Activated T-helper 9 cell treated with anti-CD3 and anti-CD28 coated beads, Interleukin-2, amount 50 U/mL, for 16 hours (primary cell): ENCODE measurements at places on chromosomes 12 and 14.

- DNase-seq = no peak
These were observed 11.0 kb downstream of the LETMD1 start for GRCh38 chr12:51059086-51059485.

- DNase-seq = no peak
These were observed 181.6 kb downstream of the KTN1 start for GRCh38 chr14:55761651-55762050.

DNA sequence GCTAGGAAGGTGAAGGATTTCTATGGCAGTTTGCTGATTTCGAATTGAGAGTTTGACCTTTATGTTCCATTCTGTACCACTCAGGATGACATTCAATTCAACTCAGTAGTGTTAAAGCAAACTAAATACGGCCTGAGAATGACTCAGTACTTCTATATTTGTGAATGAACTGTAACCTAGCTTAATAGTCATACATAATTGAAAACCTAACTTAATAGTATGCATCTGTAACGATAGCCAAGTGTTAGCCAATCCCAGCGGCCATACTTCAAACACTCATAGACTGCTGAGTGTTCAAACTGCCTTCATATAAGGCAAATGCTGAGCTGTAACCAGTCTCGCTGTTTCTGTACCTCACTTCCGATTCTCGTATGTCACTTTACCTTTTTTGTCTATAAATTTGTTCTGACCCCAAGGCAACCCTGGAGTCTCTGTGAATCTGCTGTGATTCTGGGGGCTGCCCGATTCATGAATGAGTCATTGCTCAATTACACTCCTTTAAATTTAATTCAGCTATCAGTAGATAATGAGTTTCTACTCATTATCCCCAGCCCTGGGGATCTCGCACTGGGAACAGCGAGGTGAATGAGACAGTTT lies 98.5 kb upstream of the SLC24A4 start:
- DNase-seq = no peak

DNA sequence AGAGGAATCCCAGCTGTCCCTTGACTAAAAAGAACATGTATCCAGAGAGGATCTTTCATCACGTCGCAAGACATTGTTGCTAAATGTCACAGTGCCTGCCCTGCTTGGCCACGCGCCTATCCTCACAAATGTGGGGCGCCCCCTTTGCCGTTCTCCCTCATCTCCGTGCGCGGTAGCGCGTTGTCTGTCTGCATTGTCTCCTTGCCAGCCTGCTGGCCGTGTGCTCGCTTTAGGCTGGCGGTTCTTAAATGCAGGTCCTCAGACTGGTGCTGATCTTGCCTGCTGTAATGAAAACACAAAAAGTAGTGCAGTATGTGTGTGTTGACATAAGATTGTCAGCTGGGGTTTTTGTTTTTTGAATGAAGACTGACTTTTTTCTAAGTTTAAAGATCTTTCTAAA lies 198.2 kb upstream of the RGS6 start:
- DNase-seq = no peak

DNA sequence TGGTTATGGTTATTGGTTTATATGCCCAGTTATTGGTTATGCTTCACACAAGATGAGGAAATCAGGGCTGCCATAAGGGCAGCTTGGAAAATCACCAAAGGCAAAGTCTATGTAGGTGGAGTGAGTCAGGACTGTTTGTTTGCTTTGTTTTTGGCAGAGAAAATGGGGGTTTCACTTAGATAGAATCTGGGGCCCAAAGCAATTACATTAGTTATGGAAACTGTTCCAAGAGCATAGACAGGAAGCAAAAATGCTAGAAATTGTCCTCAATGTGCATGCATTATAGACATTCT lies 2.2 kb downstream of the VAMP1 start:
- no peak for DNase-seq

- no peak for DNase-seq
These were observed 1.2 kb upstream of the CSAD start for GRCh38 chr12:53181935-53182334.

GRCh38 chr12:97714107-97714563 lies 251.5 kb downstream of the RMST start:
- no peak for DNase-seq

GRCh38 chr12:116710370-116711150 lies 27.3 kb downstream of the SPRING1 start:
- no peak for DNase-seq

DNA sequence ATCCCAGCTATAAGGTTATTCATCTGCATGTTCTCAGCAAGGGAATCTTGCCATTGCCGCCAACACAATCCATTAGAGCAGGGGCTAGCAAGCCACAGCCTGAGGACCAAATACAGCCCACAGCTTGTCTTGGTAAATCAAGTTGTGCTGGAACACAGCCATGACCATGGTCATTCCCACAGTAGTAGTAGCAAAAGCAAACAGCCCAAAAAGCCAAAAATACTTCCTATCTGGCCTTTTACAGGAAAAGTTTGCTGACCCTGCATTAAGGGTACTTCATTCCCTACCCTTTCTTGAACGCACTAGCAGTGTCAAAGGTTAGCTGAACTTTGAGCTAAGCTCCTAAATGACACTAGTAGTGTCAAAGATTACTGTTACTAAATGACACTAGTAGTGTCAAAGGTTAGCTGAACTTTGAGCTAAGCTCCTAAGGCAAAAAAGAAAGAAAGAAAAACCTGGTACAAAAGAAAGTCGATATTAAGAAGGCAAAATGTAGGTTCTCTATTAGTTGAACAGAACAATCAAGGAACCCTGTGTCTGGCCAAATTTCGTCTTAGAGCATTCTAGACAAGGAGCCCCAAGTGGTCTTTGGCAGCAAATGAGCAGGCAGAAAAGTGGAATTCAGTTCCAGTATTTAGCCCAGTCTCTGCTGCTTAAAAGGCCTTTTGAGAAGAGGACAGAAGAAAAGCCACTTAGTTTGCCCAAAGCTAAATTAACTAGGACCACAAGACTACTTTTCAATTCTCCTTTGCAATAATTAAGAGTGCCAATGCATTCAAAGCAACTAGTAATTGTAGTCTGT lies 67.7 kb downstream of the NT5DC3 start:
- no peak for DNase-seq
